ENCODE measurements at places on chromosomes 5 and 9.

- no peak for DNase-seq
These were observed 97.4 kb upstream of the IFNK start for GRCh38 chr9:27426511-27427271.

- DNase-seq, result no peak
These were observed 14.8 kb downstream of the SUB1 start for GRCh38 chr5:32600054-32600622.

DNA sequence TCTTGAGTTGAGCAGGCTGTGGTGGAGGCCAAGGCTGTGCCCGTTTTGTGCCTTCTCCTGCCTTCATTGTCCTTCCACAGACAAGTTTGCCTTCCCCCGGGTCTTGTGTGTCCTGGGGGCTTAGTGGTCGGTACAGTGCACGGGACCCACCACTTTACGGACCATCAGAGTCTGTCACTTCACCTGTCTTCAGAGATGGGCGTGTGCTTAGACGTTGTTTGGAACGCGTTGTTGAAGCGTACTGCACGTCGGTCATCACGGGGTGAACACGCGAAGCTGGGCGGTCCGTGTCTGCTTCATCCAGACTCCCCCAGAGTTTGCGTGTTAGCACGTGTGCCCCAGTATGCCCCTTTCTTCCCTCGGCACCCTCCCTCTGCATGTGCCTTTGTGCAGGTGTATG is 24.8 kb downstream of the CEP72 start:
- no peak for DNase-seq

DNA sequence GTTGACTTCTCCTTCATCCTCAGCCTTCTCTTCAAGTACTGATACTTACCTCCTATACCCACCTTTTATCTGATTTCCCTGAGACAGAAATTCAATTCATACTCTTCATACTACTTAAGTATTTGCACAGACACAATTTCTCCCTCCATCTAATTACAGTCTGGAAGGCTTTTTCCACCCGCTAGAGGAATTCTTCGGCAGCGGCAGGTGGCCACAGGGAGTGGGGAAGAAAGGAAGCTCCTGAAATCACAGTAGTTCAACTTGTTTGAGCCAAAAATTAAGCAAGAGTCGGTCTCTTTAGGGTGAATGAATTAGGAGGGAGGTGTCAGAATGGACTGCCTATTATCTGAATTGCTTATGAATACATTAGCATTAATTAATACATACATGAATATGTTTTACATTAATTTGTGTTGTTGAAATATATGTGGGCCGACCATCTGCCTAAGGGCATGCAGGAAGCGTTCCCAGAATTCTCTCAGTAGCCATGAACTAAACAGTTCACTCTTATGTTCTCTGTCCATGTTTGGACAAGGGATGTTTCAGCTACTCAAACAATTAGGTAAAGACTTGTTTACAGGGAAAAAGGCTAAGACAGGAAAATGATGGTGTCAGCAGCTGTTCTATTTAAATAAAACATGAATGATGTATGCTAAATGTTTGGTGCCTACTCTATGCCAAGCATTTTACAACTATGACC is 101.4 kb upstream of the SMARCA2 start:
- no peak for DNase-seq

GRCh38 chr9:111294691-111295451 is 35.2 kb downstream of the OR2K2 start:
- DNase-seq, result no peak

DNA sequence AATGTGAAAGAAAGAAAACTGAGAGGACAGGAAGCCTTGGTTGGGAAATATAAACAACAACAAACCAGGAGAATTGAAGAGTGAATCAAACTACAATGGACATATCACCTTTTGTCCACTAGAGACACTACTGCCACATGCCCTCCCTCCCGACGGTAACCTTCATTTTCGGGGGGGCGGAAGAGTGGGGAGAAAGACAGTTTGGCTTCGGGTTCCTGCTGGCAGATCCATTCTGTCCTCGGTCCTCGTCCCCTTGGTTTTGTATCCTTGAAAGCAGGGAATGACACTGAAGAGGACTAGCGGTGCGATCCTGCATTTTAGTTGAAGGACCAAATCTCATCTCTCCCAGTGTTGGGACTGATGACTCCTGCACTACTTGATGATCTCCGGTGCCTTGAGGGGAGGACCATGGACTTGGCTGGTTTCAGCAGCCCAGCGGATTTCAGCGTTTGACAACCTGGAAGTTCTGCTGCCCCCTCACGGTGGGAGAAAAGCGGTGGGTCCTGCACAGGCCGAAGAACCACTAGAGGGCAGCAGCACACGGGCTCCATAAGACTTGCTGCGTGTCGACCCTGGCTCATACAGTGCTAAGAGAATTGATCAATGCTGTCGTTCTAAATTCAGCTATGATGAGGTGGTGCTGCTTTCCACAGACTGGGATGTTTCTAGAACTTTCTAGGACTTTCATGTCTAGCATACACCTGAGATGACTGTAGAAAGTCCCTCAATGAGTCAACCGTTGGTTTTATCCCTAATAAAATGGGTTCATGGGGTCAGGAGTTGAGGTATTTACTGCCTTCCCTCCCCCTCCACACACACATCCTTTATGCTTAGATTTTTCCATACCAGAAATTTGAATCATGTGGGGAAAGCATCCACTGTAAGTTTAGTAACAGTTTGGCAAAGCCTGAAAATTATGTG is 15.1 kb upstream of the ZNF131 start:
- DNase-seq, result peak; percentile 84

GRCh38 chr5:69160651-69161050 is 6.3 kb upstream of the CCNB1 start:
- DNase-seq, result no peak

DNA sequence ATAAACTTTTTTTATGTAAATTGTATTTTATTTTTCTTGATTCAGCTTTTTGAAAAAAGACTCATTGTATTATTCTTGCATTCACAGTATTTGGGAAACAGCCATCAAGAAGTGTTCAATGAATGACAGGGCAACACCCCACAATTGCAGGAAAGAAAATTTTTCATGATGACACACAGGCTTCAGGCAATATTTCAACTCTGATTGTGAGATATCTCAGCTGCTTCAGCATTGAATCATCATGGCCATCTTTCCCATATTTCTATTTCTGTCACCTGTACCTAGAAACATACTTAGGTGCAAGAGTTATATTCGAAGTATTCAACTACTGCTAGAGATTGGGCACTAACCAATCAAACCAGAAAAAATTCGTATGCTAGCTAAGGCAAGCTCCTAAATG is 446.0 kb downstream of the ISL1 start:
- no peak for DNase-seq

- DNase-seq, result no peak
These were observed 82.4 kb upstream of the ADAMTS2 start for GRCh38 chr5:179427676-179428056.

DNA sequence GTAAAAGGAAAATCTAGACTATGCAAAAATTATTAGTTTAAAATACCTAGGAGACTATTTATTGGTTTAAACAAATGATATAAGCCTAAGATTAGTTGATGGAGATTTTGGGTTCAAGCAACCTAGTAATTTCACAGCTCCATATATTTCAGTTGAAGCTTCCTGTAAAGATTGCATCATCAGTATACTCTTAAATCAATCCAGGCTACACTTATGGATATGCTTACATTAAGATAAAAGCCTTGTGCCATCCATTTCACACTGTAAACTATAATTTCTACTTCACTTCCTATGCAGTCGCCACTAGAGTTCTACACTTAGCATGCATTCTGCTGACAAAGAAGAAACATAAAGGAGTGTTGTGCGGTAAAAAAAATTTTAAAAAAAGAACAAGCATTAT is 7.3 kb upstream of the LIX1 start:
- DNase-seq, result no peak

GRCh38 chr5:79489773-79490172 is 24.2 kb downstream of the HOMER1 start:
- DNase-seq, result no peak

- no peak for DNase-seq
These were observed 69.2 kb upstream of the SREK1 start for GRCh38 chr5:66074901-66075300.

GRCh38 chr5:81424728-81425127 is 30.8 kb upstream of the ACOT12 start:
- no peak for DNase-seq

- DNase-seq, result peak; percentile 31
These were observed 13.1 kb upstream of the IFNA5 start for GRCh38 chr9:21317956-21318923.

DNA sequence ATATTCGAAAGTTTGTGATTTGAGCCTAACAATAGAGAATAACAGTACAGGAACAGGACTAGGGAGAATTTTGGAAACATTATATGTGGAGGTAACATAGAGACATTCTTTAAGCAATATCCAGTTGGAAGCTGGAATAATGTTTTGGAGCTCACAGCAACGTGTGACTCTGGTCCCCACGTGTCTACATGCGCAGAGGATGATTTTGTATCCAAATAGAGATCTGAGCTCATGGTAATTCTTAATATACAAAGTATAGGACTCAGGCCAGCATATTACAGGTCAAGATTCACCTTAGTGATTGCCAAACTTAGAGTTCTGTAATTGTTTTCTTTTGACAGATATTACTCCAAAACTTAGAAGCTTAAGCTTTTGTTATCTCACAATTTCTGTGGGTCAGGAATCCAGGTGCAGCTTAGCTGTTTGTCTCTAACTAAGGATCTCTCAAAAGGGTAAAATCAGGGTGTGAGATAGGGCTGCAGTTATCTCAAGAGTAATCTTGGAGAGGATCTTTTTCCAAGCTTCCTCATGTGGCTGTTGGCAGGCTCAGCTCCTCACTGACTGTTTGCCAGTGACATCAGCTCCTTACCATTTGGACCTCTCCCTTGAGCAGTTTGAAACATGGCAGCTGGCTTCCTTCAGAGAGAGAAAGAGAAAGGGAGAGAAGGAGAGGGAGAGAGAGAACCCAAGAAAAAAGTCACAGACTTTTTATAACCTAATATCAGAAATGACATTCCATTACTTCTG is 272.0 kb upstream of the ZNF462 start:
- DNase-seq, result no peak

- DNase-seq, result no peak
These were observed 22.2 kb downstream of the GPX3 start for GRCh38 chr5:151042453-151043093.

DNA sequence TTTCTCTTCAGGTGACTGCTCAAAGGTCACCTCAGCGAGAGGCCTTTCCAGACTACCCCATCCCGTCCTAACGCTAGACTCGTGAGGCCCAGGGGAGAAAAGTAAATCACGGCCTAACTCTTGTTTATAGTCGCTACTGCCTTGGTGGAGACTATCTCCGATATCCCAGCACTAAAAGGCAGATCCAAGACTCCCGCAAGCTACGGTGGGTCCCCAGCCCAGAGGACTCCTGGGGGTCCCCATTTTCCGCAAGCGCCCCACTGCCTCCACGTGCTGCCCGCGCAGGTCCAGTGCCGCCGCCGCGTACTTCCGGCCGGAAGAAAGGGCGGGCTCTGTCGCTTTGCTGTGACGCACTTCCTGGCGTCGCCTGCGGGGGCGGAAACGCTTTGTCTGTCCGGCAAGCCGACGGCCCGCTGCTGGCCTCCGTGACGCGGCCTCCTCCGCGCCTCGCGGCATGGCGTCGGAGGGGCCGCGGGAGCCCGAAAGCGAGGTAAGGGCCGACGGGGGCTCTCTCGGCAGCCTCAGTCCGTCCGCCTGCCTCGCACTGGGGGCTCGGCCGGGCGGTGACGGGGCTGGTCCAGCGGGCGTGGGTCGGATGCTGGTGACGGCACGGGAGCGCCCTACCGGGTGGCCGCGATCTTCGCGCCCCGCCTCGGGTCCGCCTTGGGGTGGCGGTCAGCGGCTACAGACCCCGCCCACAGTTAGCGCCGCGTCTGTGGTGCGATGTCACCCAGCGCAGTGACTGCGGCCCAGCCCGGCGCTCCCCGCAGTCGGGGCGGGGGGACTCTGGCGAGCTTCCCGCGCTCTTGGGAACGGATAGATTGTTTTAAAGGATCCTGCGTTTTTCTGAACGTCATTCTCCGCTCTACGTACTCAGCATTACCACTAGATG is at the start of gene SECISBP2:
Gene SECISBP2, plus strand, starts transcription at position 378 of the 892 bp plus-strand sequence. Its CDS starts 77 bp downstream, at position 455.
- peak; percentile 88 for DNase-seq

- no peak for DNase-seq
These were observed 75.6 kb upstream of the SNCAIP start for GRCh38 chr5:122236270-122237040.

GRCh38 chr9:37438359-37438758 is 15.9 kb downstream of the GRHPR start:
- DNase-seq, result no peak

DNA sequence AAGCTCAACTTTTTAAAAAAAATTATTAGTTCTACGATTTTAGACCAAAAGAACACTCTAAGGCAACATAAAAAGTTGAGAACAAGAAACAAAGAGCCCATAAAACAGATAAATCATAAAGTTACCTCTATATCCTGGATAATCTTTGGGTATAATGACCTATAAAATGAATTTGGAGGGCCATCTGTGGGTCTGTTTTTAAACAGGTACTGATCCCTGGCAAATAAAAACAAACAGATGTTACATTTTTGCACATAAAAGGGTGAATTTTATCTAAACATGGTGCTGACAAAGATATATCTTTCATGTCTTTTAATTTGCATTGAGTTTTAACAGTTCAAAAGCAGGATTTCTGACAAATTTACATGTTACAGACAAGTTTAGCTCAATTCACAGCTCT is 107.6 kb downstream of the FBXW11 start:
- DNase-seq, result no peak

- no peak for DNase-seq
These were observed 285.6 kb downstream of the PRR16 start for GRCh38 chr5:120749737-120750136.

- no peak for DNase-seq
These were observed 513.7 kb upstream of the WWC1 start for GRCh38 chr5:167777746-167778145.

- DNase-seq, result no peak
These were observed 282.7 kb downstream of the ENC1 start for GRCh38 chr5:74357827-74358226.

DNA sequence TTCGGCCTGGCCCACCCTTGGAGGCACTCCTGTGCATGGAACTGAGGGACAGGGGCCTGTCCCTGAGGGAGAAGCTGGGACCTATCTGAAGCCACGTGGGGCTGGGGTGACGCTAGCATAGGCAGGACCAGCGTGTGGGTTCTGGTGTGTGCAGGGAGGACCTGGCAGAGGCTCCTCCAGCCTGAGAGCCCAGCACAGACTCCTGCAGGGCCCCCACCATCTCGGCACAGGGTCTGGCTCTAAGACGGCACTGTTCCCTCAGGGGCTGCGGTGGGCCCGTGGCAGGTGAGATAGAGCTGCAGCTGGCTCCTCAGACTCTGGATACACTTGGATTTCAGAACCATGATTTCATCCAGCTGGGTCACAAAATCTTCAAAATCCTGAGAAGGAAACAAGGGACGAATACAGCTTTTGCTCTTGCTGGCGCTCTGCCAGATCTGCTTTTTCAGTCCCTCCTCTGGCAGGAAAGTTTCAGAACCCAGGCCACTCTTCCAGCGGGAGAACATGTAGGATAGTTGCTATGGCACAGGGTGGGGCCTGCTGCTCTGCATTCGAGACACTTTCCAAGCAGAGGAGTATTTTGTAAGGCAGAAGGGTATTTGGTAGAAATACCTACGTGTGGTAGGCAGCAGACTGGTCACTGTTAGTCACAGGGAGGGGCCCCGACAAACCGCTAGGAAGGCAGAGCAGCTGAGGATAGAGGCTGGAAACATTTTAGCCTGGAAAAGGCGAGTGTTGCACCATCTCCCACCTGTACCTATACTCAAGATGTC is 74.7 kb downstream of the KIF24 start:
- no peak for DNase-seq

GRCh38 chr5:103397739-103398581 is 139.4 kb downstream of the MACIR start:
- no peak for DNase-seq
